Activated B cell treated with CpG ODN at 0.5 μM for 24 hours (primary cell): ENCODE measurements at places on chromosomes 4 and X.

GRCh38 chrX:133638285-133638684 lies 223.0 kb upstream of the GPC4 start:
- H3K4me3 ChIP-seq = no peak overlapping the region
- DNase-seq = no peak

DNA sequence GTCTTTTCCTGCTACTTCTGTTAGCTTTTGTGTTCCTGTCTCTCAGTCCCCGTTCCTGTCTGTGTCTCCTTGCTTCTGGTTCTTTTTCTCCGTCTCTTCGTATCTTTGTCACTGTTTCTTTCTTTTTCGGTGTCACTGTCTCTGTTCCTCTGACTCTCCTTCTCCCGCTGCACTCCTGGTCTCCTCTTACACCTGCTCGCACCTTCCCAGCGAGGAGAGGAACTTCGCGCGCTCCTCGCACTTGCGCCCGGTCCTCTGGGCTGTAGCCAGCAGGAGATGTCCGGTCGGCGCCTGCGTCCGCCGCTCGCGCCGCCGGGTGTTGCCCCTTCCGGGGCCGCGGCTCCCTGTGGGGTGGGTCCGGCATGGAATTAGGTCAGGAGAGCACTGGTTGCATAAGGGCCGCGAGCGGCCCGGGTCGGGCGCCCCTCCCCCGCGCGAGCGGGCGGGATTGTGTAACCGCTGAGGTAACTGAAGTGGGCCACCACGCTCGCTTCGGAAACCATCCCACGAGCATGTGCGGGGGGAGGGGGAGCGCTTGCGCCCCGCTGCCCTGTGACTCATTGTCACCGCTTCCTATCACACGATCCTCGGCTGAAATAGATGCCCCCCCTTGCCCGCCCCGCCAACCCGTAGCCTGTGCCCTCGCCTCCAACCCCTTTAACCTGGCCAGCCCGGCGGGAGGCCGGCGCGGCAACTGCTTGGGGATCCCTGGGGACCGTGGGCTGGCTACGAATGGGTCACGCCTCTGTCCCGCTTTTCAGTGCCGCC lies 1.6 kb downstream of the LONRF3 start:
- peak; percentile 54 for DNase-seq
- H3K27ac ChIP-seq = peak overlapping the region; percentile 48
- H3K4me1 ChIP-seq = peaks cover 15% of the 10 kb centered on the region
- peak overlapping the region; percentile 82 for H3K4me3 ChIP-seq
- peaks cover 3% of the 10 kb centered on the region for H3K27me3 ChIP-seq
- H3K36me3 ChIP-seq = no peaks in the 10 kb centered on the region

DNA sequence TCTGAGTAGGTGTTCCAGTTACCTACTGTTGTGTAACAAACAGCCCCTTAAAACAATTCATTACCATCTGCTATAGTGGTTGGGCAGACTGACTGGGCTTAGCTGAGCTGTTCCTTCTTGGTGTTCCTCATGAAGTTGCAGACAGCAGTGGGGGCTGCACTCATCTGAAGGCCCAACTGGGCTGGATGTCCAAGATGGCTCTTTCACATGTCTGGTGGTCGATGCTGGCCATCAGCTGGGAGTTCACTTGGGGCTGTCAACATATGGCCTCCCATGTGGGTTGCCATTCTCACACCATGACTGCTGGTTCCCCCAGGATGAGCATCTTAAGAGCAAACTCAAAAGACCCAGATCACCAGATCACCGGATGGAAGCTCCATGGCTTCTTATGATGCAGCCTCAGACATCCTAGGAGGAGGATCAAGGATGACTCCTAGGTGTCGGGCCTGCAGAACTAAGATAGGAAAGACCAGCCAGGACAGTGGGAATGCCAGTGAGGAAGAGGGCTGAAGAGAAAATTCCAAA lies 34.3 kb upstream of the PPP2R2C start:
- H3K4me3 ChIP-seq = no peak overlapping the region
- no peak overlapping the region for H3K27ac ChIP-seq
- H3K27me3 ChIP-seq = peaks cover 12% of the 10 kb centered on the region
- DNase-seq = no peak

DNA sequence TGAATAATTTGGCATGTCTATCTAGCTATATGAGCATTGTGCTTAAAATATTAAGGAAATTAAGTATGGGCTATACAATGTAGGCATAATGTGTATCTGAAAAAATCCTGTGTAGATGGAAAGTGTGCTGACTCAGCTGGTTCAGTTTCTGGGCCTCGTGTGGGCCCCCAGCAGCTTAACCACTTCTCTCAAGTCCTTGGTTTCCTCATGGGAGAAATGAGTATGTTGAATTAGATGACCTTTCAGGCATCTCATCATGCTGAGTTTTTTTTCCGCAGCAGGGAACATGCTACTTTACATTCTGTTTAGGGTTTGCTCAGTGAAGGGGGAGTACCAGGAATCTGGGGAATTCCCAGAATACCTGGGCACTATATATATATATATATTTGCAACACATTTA lies 30.5 kb downstream of the RHOH start:
- H3K4me3 ChIP-seq = peak overlapping the region; percentile 56
- peak overlapping the region; percentile 78 for H3K27ac ChIP-seq
- H3K4me1 ChIP-seq = peaks cover 89% of the 10 kb centered on the region
- peaks cover 77% of the 10 kb centered on the region for H3K36me3 ChIP-seq
- no peak for DNase-seq

GRCh38 chrX:16839219-16839851 lies 30.8 kb downstream of the RBBP7 start:
- H3K4me3 ChIP-seq = no peak overlapping the region
- no peak for DNase-seq
- no peak overlapping the region for H3K27ac ChIP-seq
- no peaks in the 10 kb centered on the region for H3K4me1 ChIP-seq
- no peaks in the 10 kb centered on the region for H3K27me3 ChIP-seq

DNA sequence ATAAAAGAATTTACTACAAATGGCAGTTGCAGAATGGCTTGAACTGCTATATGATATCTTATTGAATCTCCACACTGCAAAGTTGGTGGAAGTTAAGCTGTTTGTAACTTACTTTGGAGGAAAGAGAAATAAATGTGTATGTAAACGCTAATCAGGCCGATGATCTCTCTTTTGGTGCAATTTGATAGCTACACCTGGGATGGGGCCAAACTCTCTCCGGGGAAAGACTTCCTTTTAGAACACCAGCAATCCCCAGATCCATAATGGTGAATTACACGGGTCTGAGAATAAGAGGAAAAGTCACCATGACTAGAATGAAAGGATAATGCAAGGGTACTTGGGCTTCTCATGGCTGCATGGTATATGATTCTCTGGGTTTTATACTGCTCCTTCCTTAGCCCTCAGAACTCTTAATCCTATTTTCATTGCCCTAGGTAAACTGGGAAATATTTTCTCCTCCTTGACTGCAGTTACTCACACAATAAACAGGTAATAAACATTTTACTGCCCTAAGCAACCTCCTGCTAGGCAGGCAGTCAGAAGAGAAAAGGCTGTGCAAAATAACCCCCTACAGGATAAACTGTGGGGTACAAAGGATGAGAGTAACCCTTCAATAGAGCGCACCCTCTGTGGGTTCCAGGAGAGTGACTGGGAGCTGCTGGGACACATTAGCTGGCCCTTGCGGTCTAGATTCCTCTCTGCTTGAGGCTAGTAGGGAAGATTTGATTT lies 109.3 kb downstream of the MGST2 start:
- H3K27ac ChIP-seq = no peak overlapping the region
- no peaks in the 10 kb centered on the region for H3K4me1 ChIP-seq
- H3K4me3 ChIP-seq = no peak overlapping the region
- H3K27me3 ChIP-seq = peaks cover 2% of the 10 kb centered on the region
- no peak for DNase-seq

DNA sequence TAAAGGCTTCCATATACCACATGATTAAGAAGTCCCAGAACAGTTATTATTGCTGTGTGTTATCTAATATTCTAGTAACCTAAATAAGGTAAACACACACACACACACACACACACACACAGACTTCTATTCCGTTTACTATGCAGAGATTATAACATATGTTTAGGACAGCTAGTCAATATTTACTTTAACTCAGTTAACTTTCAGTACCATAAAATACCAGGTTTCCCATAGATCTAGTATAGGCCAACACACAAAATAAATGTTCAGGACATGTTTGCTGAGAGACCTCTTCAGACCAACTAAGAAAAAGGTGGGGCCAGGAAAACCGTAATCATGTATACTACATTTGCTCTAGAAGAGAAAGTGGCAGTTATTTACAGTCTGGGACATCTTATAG lies 365.5 kb downstream of the KLHL13 start:
- no peaks in the 10 kb centered on the region for H3K36me3 ChIP-seq
- no peaks in the 10 kb centered on the region for H3K4me1 ChIP-seq
- H3K4me3 ChIP-seq = no peak overlapping the region
- DNase-seq = no peak
